ENCODE measurements at places on chromosomes 3 and 15.

- DNase-seq, result no peak
Observed at GRCh38 chr15:64229129-64229724, 66.4 kb upstream of the PPIB start.

DNA sequence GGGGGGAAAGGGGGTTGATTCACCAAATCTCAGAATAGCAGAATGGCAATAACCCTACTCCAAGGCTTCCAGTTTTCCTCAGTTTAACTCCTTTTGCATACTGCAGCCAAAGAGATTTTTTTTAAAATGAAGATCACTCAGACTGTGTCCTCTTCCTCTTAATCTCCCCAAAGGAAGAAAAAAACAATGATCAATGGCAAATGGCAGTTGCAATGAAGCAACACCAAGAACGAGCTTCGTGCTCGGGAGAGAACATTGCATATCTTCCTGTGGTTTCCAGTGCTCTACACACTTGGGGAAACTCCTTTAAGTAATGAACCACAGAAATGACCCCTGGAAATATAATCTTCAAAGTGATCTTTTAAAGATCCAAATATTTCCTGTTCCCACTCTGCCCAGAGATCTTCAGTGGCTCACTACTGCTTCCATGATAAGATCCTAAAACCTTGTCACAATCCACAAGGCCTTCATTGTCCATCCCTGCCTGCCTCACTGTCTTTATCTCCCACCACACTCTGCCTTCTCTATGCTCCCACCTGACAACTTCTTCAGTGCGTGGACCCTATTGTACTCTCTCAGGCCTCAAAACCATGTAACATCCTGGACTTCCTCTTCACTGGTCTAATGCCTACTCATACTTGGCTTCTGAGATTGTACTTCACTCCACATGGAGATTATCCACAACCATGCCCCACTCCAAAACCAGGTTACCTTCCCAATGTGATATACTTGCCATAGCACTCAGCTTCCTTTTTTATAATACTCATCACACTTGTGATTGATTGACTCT lies 394.8 kb downstream of the FHIT start:
- peak; percentile 2 for DNase-seq

GRCh38 chr3:194602669-194603171 lies 30.5 kb downstream of the TMEM44 start:
- DNase-seq, result no peak

DNA sequence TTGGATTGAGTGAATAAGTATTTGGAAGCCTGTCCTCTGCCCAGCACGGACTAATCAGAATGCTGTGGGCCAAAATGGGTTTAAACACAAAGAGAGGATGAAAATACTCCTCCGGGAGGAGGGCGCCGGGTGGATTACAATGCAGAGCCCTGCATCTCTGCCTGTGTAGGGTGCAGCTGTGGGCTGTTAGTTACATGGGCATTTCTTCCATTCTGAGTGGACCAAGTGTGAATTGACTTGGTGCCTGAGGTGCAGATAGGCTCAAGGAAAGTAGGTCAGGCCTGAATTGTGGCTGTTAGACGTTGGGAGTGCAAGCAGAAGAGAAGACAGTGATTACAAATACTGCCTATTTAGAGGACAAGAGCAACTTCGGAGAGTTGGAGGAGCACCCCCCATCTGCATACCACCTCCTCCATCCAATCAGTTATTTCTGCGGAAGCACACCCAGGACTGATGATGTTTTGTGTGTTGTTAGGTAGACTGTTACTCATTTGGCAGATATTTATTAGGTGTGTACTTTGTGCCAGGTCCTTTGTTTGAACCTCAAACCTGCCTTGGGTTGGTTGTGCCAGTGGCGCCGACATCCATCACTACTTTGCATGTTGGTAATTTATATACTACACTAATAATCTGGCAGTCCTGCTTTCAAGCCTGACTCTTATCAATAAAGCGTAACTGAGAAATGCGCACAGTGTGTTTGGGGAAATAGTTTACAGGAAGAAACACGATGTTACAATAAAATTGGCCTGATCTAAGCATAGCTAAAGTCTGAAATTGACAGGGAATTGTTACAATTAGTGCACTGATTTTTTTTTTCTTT lies 33.0 kb downstream of the PTPRG start:
- DNase-seq, result no peak

- DNase-seq, result no peak
Observed at GRCh38 chr3:151350656-151351055, 21.3 kb upstream of the P2RY13 start.

DNA sequence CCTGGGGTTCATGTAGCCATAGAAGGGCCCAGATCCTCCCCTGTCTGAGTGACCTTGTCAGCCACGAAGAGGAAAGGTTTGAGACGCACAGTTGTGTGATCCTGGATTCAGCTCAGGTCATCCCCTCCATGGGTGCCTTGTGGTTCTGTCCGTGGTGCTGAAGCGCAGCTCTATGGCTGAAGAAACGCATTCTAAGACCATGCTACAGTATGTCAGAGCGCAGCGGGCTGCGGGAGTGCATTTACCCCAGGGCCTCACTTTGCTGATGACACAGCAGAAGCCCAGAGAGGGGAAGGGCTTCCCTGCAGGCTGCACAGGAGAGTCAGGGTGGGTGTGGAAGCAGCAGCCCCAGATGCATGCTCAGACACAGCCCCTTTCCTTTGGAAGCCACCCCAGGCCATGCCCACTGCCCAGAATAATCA lies 68.8 kb upstream of the IQSEC1 start:
- DNase-seq, result peak; percentile 54

DNA sequence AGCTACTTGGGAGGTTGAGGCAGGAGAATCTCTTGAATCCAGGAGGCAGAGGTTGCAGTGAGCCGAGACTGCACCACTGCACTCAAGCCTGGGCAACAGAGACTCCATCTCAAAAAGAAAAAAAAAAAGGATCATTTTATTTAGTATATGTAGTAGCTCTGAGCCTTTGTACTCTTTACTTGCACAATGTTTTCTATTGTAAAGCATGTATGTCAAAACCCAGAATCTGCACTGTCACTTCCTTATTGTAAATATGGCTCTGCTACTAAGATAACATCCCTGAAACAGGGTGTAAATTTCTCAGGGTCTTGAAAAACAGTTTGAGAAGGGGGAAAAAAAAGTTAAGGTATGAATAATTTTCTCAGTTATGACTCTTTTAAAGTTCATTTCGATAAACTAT lies 35.1 kb downstream of the SLMAP start:
- peak; percentile 66 for DNase-seq

- DNase-seq, result no peak
Observed at GRCh38 chr3:130700541-130700940, 46.1 kb downstream of the PIK3R4 start.

GRCh38 chr3:113812854-113813253 lies 25.7 kb upstream of the GRAMD1C start:
- no peak for DNase-seq

DNA sequence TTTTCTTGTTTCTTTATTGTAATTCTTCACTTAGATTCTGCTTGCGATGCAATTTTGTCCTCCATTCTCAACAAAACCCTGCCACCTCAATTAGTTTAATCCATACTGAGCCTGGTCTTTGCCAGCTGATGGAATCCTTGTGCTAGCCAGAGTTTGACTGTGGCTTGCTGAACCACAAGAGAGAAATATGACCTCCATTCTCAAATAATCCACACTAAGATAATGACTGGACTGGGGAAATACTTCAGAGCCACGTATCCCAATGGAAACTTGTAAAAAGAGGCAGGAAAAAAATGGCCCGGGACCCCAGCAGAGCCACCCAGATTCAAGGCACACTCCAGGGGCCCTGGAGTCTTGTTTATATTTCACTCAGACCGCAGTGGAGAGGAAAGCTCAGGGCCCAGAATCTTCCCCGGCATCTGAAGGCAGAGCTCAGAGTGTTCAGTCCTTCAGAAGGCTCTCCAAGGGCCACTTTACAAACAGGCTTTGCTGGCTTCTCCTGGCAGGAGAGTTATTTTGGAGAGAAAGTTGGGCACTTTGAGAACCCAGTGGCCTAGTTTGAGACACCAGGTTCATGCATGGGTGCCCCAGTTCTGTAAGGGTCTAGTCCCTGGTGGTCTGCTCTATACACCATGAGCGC lies 62.7 kb downstream of the SSUH2 start:
- DNase-seq, result no peak

GRCh38 chr15:57694279-57694678 lies 12.2 kb upstream of the POLR2M start:
- DNase-seq, result no peak

DNA sequence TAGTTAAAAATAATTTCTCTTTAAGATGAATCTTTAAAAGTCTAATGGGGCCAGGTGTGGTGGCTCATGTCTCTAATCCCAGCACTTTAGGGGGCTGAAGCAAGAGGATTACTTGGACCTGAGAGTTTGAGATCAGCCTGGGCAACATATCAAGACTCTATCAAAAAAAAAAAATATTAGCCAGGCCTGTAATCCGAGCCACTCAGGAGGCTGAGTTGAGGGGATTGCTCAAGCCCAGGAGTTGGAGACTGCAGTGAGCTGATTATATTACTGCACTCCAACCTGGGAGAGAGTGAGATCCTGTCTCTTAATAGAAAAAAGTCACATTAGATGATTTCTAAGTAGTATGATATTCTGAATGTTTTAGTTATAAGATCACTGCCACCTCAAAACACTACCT lies 322.0 kb upstream of the MANF start:
- DNase-seq, result no peak

GRCh38 chr15:80003171-80003570 lies 32.2 kb upstream of the BCL2A1 start:
- no peak for DNase-seq

- no peak for DNase-seq
Observed at GRCh38 chr15:84883916-84884781, at the start of gene SLC28A1. Gene SLC28A1 (plus strand): TSS chr15:84884662. CDS start chr15:84887761, 3,099 bp downstream.

DNA sequence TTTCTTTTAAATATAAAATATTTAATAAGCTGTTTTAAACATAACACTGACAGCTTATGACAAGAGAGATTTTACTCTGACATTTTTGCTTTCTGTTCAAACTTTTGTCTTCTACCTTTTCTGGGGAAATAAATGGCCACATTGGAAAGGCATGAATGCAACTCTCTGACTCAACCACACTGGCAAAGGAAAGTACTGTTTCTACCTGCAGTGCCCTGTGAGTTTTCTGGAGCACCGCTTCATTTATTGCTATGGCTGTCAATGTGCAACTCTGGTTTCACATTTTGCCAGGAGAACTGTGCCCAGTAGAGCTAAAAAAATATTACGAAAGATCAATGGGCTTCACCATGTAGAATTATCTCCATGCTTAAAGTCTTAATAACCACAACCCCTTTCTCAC lies 15.1 kb downstream of the PDZRN3 start:
- no peak for DNase-seq

- no peak for DNase-seq
Observed at GRCh38 chr3:111032677-111033076, 38.9 kb upstream of the NECTIN3 start.

DNA sequence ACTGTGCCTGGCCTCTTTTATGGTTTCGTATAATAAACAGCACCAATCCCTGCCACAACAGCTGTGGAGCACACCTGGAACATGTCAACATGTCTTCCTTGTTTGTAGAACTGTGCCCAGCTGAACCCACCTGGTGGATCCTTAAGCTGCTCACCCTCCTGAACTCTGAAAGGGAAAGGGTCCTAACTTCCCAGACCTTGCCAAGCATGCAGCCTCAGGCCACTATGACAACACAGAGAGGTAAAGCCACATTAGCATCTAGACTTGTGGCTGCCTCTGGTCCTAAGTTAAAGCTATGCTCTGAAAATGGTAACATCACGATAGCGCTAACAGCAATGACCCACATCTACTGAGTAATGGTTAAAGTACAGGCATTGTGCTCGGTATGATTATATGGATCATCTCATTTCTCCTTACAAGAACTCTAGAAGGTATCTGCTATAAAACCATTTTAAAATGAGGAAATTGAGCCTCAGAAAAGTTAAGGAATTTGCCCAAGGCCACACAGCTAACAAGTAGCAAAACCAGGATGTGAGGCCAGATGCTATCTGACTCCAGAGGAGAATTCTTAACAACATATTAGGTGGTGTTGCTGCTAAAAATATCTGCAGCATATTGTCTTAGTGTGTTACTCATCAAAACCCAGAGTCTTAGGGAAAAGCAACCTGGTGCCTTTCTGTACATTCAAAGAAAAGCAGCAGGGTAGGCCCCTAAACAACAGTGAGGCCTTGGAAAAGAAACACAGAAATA lies 23.1 kb upstream of the HERC1 start:
- no peak for DNase-seq

DNA sequence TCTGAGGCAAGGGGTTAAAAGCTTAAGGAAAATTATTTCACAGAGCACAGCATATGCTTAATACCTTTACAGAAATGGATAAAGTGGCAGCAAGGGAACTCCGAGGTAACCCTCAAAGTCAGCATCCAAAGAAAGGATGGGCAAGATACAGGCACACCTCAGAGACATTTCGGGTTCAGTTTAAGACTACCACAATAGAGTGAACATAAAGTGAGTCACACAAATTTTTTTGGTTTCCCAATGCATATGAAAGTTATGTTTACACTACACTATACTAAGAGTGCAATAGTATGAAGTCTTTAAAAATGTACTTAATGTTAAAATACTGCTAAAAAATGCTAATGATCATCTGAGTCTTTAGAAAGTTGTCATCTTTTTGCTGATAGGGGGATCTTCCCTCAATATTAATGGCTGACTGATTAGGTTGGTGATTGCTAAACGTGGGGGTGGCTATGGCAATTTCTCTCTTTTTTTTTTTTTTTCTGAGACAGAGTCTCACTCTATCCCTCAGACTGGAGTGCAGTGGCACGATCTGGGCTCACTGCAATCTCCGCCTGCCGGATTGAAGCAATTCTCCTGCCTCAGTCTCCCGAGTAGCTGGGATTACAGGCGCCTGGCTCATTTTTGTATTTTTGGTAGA lies 10.0 kb downstream of the UBR1 start:
- no peak for DNase-seq

DNA sequence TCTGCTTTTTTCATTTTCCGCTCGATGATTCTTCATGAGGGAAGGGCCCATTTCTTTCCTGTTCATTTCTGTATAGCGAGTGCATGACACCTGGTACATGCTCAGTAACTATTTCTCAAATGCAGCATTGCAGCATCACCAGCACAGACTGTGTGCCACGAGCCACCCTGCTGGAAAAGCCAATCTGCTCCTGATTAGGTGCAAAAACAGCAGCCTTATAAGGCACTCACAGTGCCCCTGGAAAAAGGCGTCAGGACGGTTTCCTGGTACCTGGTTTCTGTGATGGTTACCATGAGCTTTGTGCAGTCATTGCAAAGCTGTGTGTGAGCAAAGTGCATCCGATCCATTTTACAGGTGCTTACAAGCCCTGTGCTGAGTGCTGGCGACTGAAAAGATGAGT lies 15.8 kb downstream of the ST8SIA2 start:
- no peak for DNase-seq

GRCh38 chr15:50907601-50908208 lies 778 bp upstream of the AP4E1 start:
- DNase-seq, result peak; percentile 77

- no peak for DNase-seq
Observed at GRCh38 chr3:182621435-182622240, 171.7 kb upstream of the ATP11B start.

- DNase-seq, result no peak
Observed at GRCh38 chr15:36232491-36232890, 346.9 kb upstream of the CDIN1 start.

Measured in hematopoietic multipotent progenitor cell treated with erythropoietin and hydrocortisone succinate and interleukin-3 and kit ligand, for 8 days (in vitro differentiated cells).